ENCODE measurements at places on chromosomes 3 and 15. TPM values are rescaled to one million over a fixed set of nuclear protein-coding genes. Genes with fewer than 3 reads are reported as not detected.

Gene CCR8
- not detected for polyA plus RNA-seq

GRCh38 chr3:46463120-46463867 is 1.4 kb downstream of the LTF start:
- no peaks in the 10 kb centered on the region for H3K4me1 ChIP-seq
- no peak for DNase-seq
- no peaks in the 10 kb centered on the region for H3K36me3 ChIP-seq
- H3K27me3 ChIP-seq, result peaks cover 12% of the 10 kb centered on the region
- H3K4me3 ChIP-seq, result no peak overlapping the region

DNA sequence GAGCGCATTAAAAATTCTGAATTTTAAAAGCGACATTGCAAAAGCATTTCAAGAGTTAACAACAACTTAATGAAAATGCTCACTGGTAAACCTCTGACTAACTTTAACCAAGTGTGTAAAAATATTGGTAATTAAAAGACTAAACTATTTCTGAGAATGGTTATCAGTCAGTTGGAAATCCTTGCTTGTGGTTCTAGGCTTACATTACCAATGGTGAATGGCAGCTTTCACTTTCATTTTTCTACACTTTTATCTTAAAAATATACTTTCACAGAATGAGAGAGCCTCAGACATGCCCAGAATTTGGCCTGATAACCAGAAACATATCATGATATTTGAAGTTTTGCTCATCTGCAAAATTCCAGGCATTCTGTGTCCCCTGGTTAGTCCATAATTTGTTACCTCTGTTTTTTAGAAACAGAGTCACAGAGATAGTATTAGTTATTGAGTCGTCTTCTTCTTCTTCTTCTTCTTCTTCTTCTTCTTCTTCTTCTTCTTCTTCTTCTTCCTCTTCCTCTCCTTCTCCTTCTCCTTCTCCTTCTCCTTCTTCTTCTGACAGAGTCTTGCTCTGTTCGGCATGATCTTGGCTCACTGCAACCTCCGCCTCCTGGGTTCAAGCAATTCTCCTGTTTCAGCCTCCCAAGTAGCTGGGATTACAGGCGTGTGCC is 5.5 kb upstream of the RNF111 start:
- no peak overlapping the region for H3K4me3 ChIP-seq
- H3K27me3 ChIP-seq, result no peaks in the 10 kb centered on the region
- H3K4me1 ChIP-seq, result no peaks in the 10 kb centered on the region
- DNase-seq, result peak; percentile 19
- H3K27ac ChIP-seq, result no peak overlapping the region

DNA sequence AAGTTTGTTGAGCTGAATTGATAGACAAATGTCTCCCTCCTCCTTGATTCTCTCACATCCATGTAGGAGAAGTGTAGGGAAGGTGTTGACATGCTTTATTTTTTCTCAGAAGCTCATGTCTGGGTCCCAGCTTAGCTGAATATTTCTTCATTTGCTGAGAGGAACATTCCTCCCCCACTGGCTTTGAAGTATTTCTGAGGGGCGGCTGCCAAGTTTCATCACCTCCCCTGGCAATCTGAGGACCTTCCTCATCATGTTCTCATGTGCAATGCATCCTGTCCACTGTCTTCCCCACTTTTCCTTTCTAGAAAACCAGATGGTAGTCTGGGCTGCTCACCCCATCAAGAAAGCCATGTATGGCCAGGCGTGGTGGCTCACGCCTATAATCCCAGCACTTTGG is 168.9 kb upstream of the RGMA start:
- H3K27me3 ChIP-seq, result no peaks in the 10 kb centered on the region
- no peaks in the 10 kb centered on the region for H3K4me1 ChIP-seq
- no peak overlapping the region for H3K27ac ChIP-seq
- no peaks in the 10 kb centered on the region for H3K36me3 ChIP-seq
- no peak for DNase-seq
- H3K4me3 ChIP-seq, result no peak overlapping the region

- no peak overlapping the region for H3K4me3 ChIP-seq
- no peaks in the 10 kb centered on the region for H3K36me3 ChIP-seq
- H3K27me3 ChIP-seq, result no peaks in the 10 kb centered on the region
- H3K27ac ChIP-seq, result no peak overlapping the region
Observed at GRCh38 chr3:99891610-99892285, 74.1 kb downstream of the CMSS1 start.

GRCh38 chr15:26901041-26901440 is 34.2 kb downstream of the GABRA5 start:
- H3K27me3 ChIP-seq, result no peaks in the 10 kb centered on the region
- H3K4me3 ChIP-seq, result no peak overlapping the region
- no peak for DNase-seq
- no peaks in the 10 kb centered on the region for H3K36me3 ChIP-seq
- H3K4me1 ChIP-seq, result no peaks in the 10 kb centered on the region

Gene LDHAL6B
- not detected for polyA plus RNA-seq

DNA sequence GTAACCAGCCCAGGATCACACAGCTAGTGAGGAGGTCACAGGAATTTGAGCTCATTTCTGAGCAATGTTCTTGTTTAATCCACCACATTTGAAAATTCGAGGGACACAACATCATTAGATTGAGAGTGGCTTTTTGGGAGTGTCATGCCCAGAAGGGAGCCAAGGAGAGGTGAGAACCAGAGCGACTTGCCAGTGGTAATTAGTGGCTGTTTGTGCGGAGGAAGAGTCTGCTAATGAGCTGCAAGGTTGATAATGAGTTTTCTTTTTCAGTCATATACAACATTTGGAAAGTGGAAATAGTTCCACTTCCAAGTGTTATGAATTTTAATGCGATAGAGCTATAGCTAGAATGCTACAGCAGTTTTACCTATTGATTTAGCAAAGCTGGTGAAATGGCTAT is 19.7 kb downstream of the GABRA5 start:
- DNase-seq, result no peak
- no peak overlapping the region for H3K4me3 ChIP-seq
- no peaks in the 10 kb centered on the region for H3K36me3 ChIP-seq

Gene CIDEC
- 19.0 TPM for polyA plus RNA-seq

DNA sequence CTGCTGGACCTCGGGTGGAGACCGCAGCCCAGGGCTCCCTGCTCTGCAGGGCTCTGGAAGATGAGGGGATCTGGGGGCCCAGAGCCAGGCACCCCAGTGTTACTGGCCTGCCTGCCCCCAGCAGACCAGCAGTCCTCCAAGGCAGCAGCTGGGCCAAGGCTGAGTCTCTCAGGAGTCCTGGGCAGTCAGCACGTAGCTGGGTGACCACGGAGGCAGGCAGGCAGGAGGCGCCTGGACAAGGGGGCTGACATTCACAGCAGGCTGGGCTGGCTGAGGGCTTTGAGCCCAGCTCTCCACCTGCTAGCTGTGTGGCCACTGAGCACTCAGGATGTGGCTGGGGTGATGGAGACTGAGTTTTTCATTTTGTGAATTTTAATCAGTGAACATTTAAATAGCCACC is 67.9 kb downstream of the IQSEC1 start:
- H3K36me3 ChIP-seq, result peaks cover 3% of the 10 kb centered on the region
- H3K27me3 ChIP-seq, result no peaks in the 10 kb centered on the region
- no peak overlapping the region for H3K4me3 ChIP-seq
- no peak overlapping the region for H3K27ac ChIP-seq
- peaks cover 8% of the 10 kb centered on the region for H3K4me1 ChIP-seq

DNA sequence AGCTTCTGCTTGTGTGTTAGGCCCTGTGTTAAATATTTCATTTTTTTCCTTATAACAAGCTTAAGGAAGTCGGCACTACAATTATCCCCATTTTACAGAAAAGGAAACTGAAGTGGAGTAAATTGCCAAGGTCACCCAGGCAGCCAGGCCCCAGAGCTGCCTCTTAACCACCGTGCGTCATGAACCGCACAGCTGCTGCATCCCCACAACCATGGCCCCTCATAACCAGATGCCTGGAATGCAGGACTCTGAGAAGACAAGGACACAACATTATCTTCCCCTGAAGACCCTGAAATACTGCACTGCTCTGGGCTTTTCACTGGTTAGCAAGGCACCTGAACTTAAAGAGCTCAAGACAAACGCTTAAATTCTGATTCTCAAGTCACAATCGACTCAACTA is 14.6 kb downstream of the LRIG1 start:
- H3K4me3 ChIP-seq, result no peak overlapping the region
- H3K27ac ChIP-seq, result peak overlapping the region; percentile 88
- H3K36me3 ChIP-seq, result no peaks in the 10 kb centered on the region

GRCh38 chr15:44096596-44096995 is 98.5 kb downstream of the FRMD5 start:
- no peak overlapping the region for H3K4me3 ChIP-seq
- no peaks in the 10 kb centered on the region for H3K4me1 ChIP-seq
- no peak for DNase-seq

Gene FEZF2
- polyA plus RNA-seq, result not detected

DNA sequence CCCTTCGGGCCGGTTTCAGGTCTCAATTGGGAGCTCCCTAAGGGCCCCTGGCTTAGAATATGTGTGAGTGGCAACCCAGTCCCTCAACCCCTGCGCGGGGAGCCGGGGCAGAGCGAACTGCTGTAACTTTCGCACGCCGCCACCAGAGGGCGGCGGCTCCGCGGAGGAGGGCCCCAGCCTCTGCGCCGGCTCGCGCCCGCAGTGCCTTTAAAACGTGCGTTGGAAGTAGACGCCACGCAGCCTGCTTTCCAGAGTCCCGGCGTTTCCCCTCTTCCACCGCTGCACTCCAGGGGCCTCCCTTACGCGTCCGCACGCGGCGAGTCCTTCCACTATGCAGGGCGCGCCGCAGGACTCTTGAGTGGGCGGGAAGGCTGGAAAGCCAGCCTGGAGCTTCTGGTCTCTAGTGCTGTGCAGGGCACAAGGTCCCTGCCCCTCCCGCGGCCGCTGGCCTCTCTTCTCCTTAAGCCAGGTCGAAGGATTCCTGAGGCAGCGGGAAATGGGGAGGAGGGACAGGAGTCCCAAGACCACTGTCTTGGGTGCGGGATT is 23.7 kb upstream of the RNU6-1 start:
- no peaks in the 10 kb centered on the region for H3K27me3 ChIP-seq
- no peak overlapping the region for H3K4me3 ChIP-seq
- no peak overlapping the region for H3K27ac ChIP-seq
- peaks cover 9% of the 10 kb centered on the region for H3K4me1 ChIP-seq

DNA sequence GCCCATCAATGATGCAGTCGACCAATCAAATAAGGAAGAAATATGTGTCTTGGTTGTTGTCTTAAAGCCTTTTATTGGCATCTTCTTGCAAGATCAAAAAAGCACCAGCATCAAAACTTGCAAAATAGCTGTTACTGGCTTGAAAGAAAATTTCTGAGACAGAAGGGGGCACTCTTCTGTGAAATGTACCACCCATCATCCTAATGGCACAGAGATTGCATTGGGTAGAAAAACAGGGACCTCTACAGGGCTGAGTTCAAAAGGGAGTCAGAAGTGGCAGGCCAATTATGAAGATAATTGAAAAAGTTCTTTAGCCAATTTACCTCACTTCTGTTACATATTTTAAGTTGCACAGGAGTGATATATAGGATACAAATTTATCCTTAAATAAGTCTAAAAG is 122.3 kb upstream of the GPR149 start:
- H3K27me3 ChIP-seq, result no peaks in the 10 kb centered on the region
- H3K27ac ChIP-seq, result no peak overlapping the region
- H3K4me1 ChIP-seq, result no peaks in the 10 kb centered on the region
- H3K4me3 ChIP-seq, result no peak overlapping the region

Gene MKRN2OS
- 7.7 TPM for polyA plus RNA-seq

GRCh38 chr3:151581035-151581434 is 120.2 kb upstream of the IGSF10 start:
- no peaks in the 10 kb centered on the region for H3K4me1 ChIP-seq
- H3K27me3 ChIP-seq, result no peaks in the 10 kb centered on the region
- no peak overlapping the region for H3K27ac ChIP-seq
- no peak for DNase-seq

DNA sequence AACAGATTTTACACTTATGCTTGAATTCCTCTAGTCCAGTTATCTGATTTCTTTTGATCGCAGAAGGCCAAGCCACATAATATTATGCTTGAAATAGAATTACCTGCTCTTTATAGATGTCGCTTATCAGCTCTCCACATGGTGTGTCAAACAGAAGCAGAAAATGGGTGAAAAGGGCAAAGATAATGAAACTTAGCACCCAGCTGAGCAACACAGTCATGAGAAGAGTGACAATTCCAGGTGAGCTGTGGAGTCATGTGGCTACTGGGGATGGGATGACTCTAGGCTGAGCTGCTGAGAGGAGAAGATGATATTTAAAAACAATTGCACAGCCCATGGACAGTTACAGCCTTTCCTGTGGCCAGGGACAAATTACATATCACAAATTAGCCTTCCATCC is 398.7 kb upstream of the PDZRN3 start:
- no peaks in the 10 kb centered on the region for H3K4me1 ChIP-seq
- no peak overlapping the region for H3K4me3 ChIP-seq
- H3K27ac ChIP-seq, result no peak overlapping the region
- no peaks in the 10 kb centered on the region for H3K27me3 ChIP-seq
- no peaks in the 10 kb centered on the region for H3K36me3 ChIP-seq

Measured in small intestine (tissue), 16 donors.